NCI-H1930 (cell line): ENCODE measurements at places on chromosomes 5 and 9.
A peak's percentile ranks its signal among the peaks of the same experiment; 100 is the strongest.

DNA sequence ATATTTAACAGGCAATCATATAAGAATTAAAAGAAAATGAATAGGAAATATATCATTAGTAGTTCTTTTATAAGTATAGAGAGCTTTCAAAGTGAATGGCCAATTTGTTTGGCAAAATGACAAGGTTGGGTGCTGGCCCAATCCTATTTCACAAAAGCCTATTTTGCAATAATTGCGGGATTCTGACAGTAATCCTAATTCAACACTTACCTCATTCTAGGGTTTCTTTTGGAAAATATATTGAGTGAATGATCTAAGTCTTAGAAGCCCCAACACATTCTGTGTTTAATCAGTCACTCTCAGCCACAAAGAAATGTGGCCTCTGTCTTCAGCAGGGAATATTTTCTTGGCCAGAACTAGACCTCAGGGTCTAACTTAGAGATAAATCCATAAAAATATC is 835.9 kb upstream of the ZNF608 start:
- DNase-seq: no peak

DNA sequence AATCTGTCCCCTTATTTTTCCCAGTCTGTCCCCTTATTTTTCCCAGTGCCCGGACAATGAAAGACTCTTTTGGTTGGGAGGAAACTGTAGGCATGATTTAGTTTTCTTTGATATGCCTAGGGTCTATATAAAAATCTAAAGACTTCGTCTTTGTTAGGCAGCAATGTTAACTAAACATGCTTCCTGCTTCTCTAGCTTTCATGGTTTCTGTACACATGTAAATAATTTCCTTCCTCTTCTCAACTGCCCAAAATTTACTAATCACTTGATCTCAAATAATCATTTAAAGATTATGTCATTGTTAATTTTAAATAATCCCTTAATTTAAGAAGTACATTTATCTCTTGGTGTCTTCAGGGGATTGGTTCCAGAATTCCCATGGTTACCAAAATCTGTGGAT is 47.8 kb upstream of the RAPGEF6 start:
- DNase-seq: no peak

DNA sequence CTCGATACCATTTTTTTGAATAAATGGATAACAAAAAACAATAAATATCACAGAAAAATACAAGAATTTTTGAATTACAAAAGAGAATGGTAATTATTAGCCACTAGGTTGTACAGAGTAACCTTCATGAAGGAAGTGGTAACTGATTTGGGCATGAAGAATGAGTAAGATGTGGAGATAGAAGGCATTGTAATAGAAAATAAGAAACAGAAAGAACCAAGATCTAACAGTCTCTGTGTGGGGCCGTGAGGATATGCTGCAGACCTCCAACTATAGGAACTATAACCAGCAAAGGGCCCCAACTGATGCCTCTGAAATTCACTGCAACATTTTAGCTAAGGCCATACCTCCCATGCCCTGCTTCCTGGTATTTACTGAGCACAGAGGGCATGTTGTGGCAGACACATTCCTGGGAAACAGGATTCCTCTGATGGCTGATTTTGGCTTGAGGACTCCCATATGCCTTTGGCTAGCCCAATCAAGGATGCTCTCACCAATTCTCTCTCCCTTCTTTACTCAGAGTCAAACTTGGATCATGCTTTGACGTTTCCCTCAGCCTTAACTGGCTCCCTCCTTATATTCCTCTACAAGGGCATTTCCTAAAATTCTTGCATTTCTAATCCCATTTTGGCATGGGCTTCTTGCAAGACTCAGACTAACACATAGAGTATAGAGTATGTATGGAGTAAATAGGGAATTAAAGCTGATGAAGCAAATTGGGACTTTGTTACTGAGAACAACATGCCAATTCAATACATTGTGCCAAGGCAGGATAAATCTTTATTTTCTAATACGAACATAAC is 208.9 kb downstream of the PDE4D start:
- DNase-seq: no peak

DNA sequence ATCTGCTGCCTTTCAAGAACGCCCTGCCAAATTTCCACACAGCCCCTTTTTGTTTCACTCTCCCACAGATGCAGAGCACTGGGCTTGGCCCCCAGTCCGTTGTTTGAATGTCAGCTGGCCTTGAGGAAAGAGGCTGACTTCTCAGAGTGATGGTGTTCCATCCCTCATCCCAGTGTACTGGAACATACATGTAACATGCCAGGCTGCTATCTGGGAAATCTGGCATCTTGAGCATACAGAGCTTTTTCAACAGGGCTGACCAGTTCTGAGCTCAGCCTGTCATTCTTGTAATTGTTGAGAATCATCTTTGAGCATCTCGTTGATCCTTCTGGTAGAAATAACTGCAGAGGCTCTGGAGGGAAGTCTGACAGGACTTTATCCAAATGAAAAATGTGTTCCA is 2.8 kb downstream of the GALNT10 start:
- no peak for DNase-seq

- peak; percentile 63 for DNase-seq
Observed at GRCh38 chr5:116229131-116229689, 144.4 kb downstream of the COMMD10 start.

DNA sequence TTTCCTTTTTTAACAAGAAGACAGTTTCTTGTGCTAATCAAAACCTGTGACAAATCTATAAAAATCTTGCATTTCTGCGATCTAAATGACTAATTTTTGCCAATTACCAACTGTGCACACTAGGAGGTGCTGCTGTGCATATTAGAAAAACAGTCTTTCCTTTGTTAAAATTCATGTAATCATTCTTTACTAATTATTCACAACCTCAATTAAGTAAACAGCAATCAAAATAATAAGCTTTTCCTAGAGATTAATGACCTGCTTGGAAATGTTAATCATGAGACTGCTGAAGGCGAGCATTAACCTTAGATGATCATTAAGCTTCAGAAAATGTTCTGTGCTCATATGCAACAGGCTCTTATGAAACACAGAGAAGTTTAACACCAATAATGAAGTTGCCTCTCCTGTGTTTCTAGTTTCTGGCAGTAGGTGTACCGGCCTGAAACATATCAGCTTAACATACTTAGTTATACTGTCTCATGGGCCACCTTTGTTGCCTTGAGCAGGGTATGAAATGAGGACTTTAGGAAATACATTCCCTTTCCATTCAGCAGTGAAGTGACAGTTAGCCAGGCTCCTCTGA is 17.7 kb downstream of the RFESD start:
- DNase-seq: no peak

DNA sequence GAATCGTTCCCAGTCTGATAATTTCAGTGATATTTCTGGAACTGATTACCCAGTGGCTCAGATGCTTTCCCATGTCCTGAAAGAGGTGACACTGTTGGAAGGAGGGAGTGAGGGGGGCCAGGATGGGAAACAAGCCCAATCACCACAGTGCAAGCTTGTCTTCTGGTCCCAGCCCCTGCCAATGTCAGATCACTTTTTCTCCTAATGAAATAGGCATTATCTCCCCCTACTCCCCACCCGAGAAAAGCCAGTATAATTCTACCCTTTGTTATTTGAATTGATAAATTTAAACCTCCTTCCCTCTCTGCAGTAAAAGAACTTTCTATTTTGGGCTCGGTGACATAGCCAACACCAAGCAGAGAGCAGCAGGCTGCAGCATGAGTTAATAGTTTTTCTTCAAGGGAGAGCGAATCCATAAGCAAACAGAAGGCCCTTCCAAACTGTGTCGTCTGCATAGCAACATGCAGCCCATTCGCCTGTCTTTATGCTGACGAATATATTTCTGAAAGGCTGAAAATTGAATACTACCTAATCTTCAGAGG is 14.6 kb upstream of the PPP2CA start:
- no peak for DNase-seq
